ENCODE measurements at places on chromosomes 5 and 9. TPM values are rescaled to one million over a fixed set of nuclear protein-coding genes. Genes with fewer than 3 reads are reported as not detected.

- peak overlapping the region; percentile 84 for H3K27ac ChIP-seq
- H3K4me3 ChIP-seq: peak overlapping the region; percentile 31
- peaks cover 44% of the 10 kb centered on the region for H3K4me1 ChIP-seq
- H3K36me3 ChIP-seq: peaks cover 6% of the 10 kb centered on the region
- no peaks in the 10 kb centered on the region for H3K27me3 ChIP-seq
Measured at GRCh38 chr9:114592356-114592755, 4.8 kb downstream of the ATP6V1G1 start.

GRCh38 chr5:65050140-65050539 lies 281.4 kb downstream of the CWC27 start:
- no peak for DNase-seq
- no peaks in the 10 kb centered on the region for H3K27me3 ChIP-seq
- H3K36me3 ChIP-seq: no peaks in the 10 kb centered on the region
- no peak overlapping the region for H3K27ac ChIP-seq
- no peak overlapping the region for H3K4me3 ChIP-seq

DNA sequence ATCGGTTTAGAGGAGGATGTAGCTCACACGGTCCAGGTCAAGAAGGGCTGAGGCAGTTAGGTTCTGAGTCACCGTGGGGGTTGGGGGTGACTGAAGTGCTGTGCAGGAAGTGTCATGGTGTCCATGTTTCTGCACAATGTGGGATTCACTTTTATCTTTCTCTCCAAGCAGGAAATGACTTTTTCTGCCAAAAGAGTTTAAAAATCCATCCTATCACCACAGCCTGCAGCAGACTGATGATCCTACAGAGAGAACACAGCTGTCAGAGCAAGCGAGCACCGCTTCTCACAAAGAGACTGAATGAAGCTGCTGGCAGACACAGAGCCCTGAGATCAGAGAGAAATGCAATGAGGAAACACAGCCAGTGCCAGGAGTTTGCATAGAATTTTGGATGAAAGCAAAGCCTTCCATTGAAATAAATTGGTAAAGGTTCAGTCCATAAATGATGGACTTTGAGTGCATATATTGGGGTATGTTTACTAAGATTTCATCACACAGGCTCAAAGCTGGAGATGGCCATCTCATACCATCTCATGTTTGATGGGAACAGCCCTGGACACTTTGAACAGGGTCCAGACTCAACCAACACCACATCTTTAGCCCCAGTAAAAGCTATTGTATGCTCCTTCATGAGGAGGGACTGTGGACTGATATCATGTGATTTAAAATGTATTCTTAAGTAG lies 213.9 kb upstream of the FBXL7 start:
- no peaks in the 10 kb centered on the region for H3K4me1 ChIP-seq
- no peak overlapping the region for H3K4me3 ChIP-seq
- DNase-seq: no peak
- H3K27ac ChIP-seq: no peak overlapping the region
- peaks cover 2% of the 10 kb centered on the region for H3K27me3 ChIP-seq

DNA sequence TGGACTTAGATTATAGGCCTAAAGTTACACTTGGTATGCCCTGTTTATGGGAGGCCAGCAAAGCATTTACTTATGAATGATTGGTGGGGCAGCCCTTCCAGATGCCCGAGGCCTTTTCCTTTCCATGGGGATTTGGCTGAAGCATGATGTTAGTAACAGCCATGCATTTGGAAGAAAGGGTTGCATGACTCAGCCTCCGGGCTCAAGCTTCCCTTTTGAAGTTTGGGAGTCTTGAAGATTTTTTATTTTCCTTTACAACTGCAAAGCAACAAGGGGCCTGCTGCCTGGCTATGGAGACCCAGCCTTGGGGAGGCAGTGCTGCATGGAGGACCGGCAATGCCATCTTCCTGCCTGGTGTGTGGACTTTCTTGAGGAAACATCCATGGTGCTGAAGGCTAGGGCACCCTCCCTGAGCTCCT lies 244.7 kb downstream of the ICE1 start:
- no peak overlapping the region for H3K4me3 ChIP-seq
- no peaks in the 10 kb centered on the region for H3K27me3 ChIP-seq
- no peak for DNase-seq
- H3K36me3 ChIP-seq: no peaks in the 10 kb centered on the region

The CDC20B gene
- total RNA-seq: not detected

The OR1L8 gene
- total RNA-seq: not detected

- no peak for DNase-seq
- no peak overlapping the region for H3K27ac ChIP-seq
- no peaks in the 10 kb centered on the region for H3K36me3 ChIP-seq
- H3K27me3 ChIP-seq: no peaks in the 10 kb centered on the region
- no peak overlapping the region for H3K4me3 ChIP-seq
Measured at GRCh38 chr5:175668006-175668405, 10.1 kb downstream of the HRH2 start.

The UBAP1 gene
- total RNA-seq: 126 TPM

DNA sequence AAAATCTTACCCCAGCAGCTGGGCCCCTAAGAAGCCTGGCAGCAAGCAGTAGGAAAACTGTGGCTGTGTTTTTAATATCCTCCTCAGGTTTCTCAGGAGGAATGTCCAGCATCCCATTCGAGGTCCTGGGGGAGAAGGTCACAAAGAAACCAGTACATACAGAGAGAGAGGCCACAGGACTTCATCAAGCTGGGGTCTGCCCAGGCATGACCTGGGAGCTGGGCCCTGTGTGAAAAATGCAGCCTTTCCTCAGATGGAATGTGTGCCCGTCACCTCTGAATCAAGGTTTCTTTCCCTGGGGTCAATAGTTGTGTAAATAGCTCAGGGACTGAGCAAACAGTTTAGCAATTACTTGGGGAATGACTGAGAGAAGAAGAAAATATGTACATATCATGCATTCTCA lies 33.9 kb upstream of the RAD23B start:
- H3K27ac ChIP-seq: peak overlapping the region; percentile 68
- no peaks in the 10 kb centered on the region for H3K36me3 ChIP-seq
- DNase-seq: no peak
- peak overlapping the region; percentile 24 for H3K4me3 ChIP-seq
- H3K27me3 ChIP-seq: no peaks in the 10 kb centered on the region

DNA sequence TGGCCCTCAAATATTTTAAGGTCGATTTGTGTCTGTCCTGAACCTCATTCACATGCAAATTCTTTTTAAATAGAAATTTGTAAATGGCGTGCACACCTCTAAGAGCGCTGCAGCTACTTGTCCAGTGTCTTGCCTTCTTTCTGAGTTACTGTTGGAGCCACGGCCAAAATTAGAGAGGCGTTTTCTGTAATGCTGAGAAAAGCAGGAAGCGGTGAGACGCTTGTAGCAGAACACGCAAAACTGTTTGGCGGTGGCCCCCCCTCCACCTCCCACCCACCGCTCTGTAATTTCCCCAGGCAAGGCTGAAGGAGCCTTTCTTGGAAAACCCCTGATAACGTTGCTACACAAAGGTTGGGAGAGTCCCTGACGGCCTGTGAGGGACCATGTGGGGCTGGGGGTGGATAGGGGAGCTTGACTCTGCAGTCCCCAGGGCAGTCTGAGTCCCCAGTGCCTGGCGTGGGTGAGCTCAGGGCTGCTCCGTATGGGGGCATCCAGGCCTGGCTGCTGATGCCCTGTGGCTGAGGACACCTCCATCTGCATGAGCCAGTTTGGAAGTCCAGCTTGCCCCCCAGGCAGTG lies 96.5 kb downstream of the GADD45G start:
- DNase-seq: no peak
- H3K27ac ChIP-seq: no peak overlapping the region
- no peaks in the 10 kb centered on the region for H3K4me1 ChIP-seq
- no peaks in the 10 kb centered on the region for H3K36me3 ChIP-seq

DNA sequence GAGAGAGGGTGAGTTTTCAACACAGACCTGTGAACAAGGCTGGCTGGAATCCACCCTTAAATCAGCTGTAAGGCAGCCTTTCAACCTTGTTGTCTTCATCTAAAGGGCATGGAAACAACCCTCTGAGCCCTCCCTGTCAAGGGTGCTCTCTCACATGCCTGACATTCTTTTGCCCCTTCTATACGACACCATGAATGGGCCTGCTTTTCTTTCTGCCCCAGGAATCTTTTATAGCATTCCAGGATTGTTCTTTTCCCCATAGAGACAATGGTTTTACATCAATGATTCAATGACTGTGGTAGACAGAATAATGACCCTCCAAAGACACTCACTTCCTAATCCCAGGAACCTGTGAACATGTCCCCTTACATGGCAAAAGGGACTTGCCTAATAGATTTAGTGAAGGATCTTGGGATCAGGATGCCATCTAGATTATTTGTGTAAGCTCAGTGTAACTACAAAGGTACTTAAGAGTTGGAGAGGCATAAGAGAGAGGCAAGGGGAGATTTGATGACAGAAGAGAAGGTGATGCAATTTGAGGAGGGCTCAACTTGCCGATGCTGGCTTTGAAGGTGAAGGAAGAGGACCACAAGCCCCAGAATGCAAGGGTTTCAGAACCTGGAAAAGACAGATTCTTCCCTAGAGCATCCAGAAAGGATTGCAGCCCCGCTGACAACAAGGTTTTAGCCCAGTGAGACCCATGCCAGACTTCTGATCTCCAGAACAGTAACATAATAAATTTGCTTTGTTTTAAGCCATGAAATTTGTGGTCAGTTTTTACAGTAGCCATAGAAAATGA lies 29.2 kb upstream of the HMHB1 start:
- H3K4me3 ChIP-seq: no peak overlapping the region
- DNase-seq: no peak
- no peaks in the 10 kb centered on the region for H3K27me3 ChIP-seq

The PCDHA1 gene
- 0.10 TPM for total RNA-seq

The SRA1 gene
- total RNA-seq: 37.9 TPM

The PDLIM4 gene
- total RNA-seq: 3.2 TPM

DNA sequence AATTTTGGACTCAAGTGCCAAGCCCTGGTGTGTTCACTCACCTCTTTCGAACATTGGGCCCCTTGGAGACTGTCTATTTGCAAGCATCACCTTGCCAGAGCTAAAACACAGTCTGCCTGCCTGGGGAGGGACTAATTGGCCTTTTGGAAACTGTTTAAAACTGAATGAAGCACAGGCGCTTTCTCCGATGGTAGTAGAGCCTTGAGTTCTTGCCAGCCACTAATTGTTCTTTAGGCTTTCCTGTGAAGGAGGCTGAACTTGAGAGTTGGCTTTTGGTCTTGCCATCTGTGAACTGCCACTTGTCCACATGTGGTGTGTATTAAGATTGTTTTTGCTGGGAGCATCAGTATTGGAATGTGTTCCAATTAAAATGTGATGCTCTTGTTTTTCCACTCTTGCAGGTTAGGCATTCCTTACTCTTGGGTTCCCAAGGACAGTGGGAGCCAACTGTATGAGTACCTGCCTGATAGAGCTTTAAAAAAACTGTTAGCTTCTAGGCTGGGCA lies 26.0 kb downstream of the GARNL3 start:
- no peaks in the 10 kb centered on the region for H3K4me1 ChIP-seq
- H3K36me3 ChIP-seq: no peaks in the 10 kb centered on the region
- no peak overlapping the region for H3K27ac ChIP-seq
- DNase-seq: no peak

- H3K4me3 ChIP-seq: no peak overlapping the region
- no peaks in the 10 kb centered on the region for H3K4me1 ChIP-seq
- H3K27me3 ChIP-seq: no peaks in the 10 kb centered on the region
Measured at GRCh38 chr5:119393746-119394145, 37.9 kb downstream of the TNFAIP8 start.

- DNase-seq: no peak
- H3K4me3 ChIP-seq: no peak overlapping the region
- H3K27ac ChIP-seq: no peak overlapping the region
- no peaks in the 10 kb centered on the region for H3K4me1 ChIP-seq
- peaks cover 4% of the 10 kb centered on the region for H3K27me3 ChIP-seq
- H3K36me3 ChIP-seq: no peaks in the 10 kb centered on the region
Measured at GRCh38 chr9:90421786-90422185, 220.8 kb downstream of the DIRAS2 start.

DNA sequence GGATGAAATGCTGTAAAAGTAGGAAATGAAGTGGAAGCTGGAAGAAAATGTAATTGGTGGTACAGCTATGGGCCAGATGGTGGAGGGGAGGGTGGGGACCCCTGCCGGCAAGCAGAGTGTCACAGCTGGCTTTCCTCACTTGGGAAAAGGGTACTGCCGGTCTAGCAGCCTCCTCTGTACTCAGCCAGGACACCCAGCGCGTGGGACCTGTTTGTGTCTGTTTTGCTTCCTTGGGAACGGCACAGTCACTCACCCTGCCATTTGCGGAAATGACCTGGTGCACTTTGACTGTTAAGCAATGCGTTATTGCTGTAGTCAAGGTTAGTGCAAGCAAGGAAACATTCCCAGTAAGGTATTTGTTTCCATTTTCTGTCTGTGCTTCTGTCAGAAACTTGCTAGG lies 10.1 kb downstream of the TMEM252 start:
- H3K36me3 ChIP-seq: no peaks in the 10 kb centered on the region
- peaks cover 8% of the 10 kb centered on the region for H3K4me1 ChIP-seq
- no peaks in the 10 kb centered on the region for H3K27me3 ChIP-seq
- no peak overlapping the region for H3K4me3 ChIP-seq
- H3K27ac ChIP-seq: no peak overlapping the region

GRCh38 chr9:19464764-19465585 lies 56.2 kb downstream of the ACER2 start:
- peak overlapping the region; percentile 72 for H3K4me3 ChIP-seq
- H3K27ac ChIP-seq: peak overlapping the region; percentile 9

The SLC46A2 gene
- total RNA-seq: not detected

DNA sequence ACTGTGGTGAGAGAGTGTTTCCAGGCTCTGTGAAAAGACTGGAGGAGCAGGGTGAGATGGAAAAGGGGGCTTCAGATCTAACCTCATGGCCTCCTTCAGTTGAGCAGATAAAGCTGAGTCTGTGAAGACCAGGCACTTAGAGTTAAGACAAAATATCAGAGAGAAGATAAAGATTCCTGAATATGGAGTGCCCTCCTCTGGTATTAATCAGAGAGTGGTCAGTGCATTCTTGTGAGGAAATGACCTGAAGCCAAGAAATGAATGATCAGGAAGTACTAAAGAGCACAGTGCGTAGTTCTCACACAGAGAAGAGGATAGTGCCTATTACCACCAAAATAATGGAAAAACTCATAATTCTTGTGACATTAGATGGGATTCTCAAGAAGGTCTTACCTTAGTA lies 1417.0 kb upstream of the ACO1 start:
- no peak for DNase-seq
- no peak overlapping the region for H3K27ac ChIP-seq
- no peak overlapping the region for H3K4me3 ChIP-seq
- H3K36me3 ChIP-seq: no peaks in the 10 kb centered on the region
- H3K27me3 ChIP-seq: no peaks in the 10 kb centered on the region
- H3K4me1 ChIP-seq: no peaks in the 10 kb centered on the region

DNA sequence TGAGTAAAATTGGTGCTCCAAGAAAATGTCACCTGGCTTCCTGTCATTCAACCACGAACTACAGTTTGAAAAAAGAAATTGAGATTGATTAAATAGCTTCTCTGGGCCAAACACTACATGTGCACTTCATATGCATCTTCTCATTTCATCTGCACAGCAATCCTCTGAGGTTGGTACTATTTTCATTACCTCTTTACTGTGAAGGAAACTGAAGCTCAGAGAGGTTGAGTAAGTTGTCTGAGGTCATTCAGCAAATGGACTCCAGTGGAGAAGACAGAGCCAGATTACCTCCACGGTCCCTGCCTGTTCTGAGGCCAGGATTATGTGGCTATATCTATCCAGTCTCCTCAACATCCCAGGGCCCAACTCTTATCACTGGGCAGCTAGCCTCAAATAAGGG lies 46.5 kb downstream of the SLC6A7 start:
- H3K4me3 ChIP-seq: no peak overlapping the region
- H3K36me3 ChIP-seq: peaks cover 53% of the 10 kb centered on the region
- DNase-seq: no peak
- H3K27ac ChIP-seq: no peak overlapping the region
- H3K27me3 ChIP-seq: no peaks in the 10 kb centered on the region
